Erythroblast (primary cell): ENCODE measurements at places on chromosomes 6 and 20.

DNA sequence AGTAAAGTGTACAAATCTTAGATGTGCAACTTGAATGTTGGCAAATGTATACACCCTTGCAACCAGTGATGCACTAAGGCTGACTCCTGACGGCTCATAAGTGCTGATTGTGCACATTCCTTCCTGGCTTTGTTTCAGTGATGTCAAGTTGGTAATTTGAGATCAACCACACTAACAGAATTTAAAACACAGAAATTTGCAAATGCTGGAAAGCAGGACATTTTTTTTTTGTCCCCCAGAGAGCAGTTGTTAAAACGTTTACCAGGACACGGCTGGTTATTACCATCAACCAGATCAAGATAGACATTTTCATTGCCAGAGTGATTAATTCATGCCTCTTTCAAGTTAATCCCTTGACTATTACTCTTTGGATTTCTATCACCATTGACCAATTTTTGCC, 735.6 kb downstream of the RFPL4B start:
- DNase-seq = no peak

GRCh38 chr6:392441-393390, 1.2 kb downstream of the IRF4 start:
- DNase-seq = no peak

DNA sequence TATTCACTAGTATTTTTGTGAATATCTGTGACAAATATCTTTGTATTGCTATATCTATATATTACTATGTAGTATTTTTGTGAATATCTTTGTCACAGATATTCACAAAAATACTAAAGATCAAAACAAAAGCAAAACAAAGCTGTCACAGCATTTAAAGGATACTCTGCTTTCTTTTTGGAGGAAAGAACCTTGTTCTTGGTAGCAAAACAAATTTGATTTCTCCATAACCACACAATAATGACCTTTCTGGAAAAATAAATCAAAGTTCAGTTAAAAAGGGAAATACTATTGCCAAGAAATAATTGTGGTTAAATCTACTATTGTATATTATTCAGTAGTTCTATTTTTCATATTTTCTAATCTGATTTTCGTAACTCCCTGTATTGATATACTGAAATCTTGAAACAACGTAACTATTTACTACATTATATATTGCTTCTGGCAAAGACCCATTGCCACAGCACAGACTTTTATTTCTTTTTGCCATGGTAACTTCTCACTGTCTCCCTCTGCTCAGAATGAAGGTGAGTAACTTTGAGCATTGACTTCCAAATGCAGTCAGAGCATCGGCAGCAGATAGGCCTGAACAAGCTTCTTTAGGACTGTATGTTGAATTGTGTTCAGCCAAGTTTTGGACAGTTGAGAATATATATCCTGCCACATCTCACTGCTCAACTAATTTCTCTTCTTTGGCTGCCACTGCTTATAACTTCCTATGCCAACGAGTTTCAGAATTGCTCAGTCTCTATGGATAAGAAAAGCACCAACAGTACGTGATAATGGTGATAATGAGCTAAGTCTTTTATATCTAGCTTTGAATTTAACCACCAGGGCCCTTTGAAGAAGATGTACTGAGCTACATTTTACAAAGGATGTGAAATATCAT, 1097.2 kb upstream of the GJE1 start:
- no peak for DNase-seq

- peak; percentile 62 for DNase-seq
Measured at GRCh38 chr6:38671885-38672467, 31.0 kb downstream of the GLO1 start.

DNA sequence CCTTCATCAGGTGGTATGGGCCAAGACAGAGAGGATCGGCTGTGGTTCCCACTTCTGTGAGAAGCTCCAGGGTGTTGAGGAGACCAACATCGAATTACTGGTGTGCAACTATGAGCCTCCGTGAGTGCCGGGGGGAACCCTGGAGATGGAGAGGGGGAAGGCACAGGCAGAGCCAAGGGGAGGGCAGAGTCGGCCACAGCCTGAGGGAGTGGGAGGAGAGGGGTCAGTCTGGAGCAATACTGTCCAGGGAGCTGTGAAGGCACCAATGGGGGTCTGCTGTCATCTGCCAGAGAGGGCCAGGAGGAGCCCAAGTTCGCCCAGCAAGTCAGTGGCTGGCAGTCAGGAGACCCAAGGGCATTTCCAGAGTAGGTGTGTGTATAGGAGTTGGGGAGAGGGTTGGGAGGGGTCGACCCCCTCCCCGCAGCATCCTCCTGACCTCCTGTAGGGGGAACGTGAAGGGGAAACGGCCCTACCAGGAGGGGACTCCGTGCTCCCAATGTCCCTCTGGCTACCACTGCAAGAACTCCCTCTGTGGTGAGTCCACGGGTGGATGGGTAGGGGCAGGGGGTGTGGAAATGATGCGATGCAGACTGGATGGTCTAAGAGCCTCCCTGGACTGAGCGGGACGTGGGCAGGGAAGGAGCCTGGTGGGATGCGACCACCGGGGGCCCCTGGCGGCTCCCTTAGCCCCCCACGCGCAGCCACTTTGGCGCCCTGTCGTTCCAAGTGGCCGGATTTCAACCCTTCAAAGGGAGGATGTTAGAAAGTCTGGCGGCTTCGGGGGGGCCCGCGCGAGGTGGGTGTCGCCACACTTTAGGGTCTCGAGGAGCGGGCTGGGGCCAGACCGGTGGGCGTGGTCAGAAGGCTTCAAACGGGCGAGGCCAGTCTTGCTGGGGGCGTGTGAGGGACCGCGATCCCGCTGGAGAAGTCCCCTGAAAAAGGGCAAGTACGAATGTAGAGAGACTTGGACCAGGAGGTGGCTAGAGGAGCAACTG, 7.2 kb downstream of the PI16 start:
- DNase-seq = no peak

DNA sequence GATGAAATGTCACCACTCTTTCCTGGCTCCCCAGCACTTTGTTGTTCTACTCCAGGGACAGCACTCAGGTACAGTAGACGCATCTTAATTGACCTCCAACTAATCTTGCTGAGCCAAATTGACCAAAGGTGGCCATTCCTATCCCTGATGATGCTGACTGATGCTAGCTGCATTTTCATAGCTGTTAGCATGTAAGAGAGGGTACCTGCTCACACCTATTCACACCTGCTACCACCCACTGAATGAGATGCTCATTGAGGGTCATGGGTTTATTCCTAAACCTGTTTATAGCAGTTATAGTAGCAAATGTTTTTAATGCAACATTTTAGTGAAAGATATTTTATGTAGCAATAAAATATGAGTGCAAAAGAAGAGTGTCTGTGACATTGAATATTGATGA, 145.1 kb downstream of the CARMIL1 start:
- DNase-seq = no peak

GRCh38 chr20:50904067-50904570, 27.1 kb downstream of the ADNP start:
- DNase-seq = peak; percentile 45

GRCh38 chr6:44117397-44118128, 9.7 kb downstream of the MRPL14 start:
- no peak for DNase-seq
